ENCODE measurements at places on chromosomes 16 and 17.

- no peak for DNase-seq
Observed at GRCh38 chr16:58793366-58793765, 59.2 kb upstream of the GOT2 start.

- no peak for DNase-seq
Observed at GRCh38 chr16:7548796-7549318, 216.2 kb downstream of the RBFOX1 start.

- DNase-seq: no peak
Observed at GRCh38 chr17:19714542-19715411, 1.6 kb downstream of the SLC47A2 start.

- peak; percentile 39 for DNase-seq
Observed at GRCh38 chr16:88743693-88744576, 37.6 kb downstream of the CTU2 start.

DNA sequence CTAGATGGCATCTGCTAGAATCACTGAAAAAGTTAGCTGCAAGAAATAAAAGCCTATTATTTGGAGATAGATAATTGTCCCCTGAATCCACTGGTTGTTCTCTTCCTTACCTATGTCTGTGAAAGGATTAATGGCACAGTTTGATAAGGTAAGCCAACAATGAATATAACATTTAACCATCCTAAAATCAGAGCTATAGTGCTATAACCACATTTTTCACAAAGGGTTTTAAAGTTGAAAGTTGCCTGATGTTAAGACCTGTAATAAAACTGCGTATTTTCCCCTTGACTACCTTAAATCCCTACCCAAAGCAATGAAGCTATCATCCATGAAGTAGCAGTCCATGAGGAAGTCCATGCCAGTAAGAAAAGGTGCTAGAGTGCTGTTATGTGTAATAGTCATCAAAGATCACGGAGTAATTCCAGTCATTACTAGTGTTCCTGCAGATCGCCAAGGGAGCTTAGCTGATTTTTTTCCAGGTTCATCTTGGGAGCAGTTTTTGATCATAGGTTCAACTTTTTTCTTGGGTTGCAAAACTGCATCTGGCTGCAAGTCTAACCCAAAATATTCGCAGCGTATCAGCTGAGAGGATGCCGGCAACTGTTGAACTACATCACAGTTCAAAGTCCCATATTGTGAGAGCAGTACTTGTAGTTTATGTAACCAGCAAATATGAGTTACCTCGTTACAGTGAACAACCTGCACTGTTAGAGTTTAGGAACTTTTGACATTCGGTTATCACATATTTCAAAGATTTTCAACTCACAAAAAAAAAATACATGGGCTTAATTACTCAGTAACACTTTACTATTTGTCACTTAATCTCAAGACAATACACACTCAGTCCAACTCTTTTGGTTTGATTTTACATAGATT is 18.2 kb upstream of the RSL1D1 start:
- DNase-seq: no peak

DNA sequence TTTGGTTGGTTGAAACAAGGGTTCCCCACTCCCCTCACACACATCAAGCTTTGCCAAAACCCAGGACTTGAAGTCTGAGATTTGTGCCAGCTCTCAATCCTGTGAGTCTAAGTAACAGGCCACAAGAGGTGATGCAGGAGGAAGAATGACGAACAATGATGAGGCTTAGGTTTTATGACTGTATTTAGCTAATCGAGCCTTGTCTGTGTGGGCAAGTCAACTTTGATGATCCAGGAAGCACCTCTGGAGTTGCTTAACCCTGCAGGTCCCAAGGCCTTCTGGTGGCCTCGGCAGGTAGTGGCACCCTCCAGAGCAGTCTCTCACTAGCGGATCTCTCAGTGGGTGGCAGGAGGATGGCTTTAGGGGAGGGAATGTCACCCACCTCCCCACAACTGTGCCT is 28.7 kb downstream of the CDK5RAP3 start:
- DNase-seq: peak; percentile 60

GRCh38 chr17:74779948-74780400 is 3.8 kb upstream of the NAT9 start:
- no peak for DNase-seq

GRCh38 chr17:60514053-60514452 is 12.0 kb downstream of the APPBP2 start:
- no peak for DNase-seq

- DNase-seq: peak; percentile 20
Observed at GRCh38 chr16:56245197-56245596, 53.9 kb downstream of the GNAO1 start.

DNA sequence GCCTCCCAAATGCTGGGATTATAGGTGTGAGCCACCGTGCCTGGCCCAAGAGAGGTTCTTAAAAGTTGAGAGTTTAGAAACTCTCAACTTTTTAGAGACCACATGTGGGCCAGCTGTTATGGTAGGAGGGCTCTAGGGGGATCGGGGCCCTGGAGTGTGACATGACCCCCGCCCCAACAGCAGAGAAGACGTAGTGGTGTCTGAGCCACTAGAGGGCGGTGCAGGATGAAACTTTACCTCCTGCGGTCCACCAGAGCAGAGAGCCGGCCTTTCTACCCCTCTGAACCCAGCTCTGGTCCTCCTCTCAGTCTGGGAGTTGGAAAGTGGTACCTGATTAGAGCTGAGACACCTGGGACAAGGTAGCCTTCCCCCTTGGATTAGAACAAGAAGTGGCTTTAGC is 7.4 kb downstream of the CDK5RAP3 start:
- DNase-seq: peak; percentile 82

Measured in COLO829 (cell line).